Lung (tissue), 17 donors: ENCODE measurements at places on chromosomes 7 and 10. TPM values are rescaled to one million over a fixed set of nuclear protein-coding genes. Genes with fewer than 3 reads are reported as not detected.

The ZDHHC6 gene
- total RNA-seq = 25.8 TPM

The LIPK gene
- total RNA-seq = not detected

The STEAP2 gene
- 16.7 TPM for total RNA-seq

The NKX1-2 gene
- 0.06 TPM for total RNA-seq

The MOGAT3 gene
- total RNA-seq = not detected

The ADCY1 gene
- total RNA-seq = 1.8 TPM

The MKLN1 gene
- 42.7 TPM for total RNA-seq

The ABLIM1 gene
- total RNA-seq = 93.4 TPM

The RAB18 gene
- total RNA-seq = 84.5 TPM

The GSTO2 gene
- 13.5 TPM for total RNA-seq

The CALY gene
- not detected for total RNA-seq

The TMEM176B gene
- total RNA-seq = 39.2 TPM

The MORN4 gene
- 5.7 TPM for total RNA-seq

The NEUROD6 gene
- total RNA-seq = not detected

The PLAC9 gene
- total RNA-seq = 12.1 TPM

DNA sequence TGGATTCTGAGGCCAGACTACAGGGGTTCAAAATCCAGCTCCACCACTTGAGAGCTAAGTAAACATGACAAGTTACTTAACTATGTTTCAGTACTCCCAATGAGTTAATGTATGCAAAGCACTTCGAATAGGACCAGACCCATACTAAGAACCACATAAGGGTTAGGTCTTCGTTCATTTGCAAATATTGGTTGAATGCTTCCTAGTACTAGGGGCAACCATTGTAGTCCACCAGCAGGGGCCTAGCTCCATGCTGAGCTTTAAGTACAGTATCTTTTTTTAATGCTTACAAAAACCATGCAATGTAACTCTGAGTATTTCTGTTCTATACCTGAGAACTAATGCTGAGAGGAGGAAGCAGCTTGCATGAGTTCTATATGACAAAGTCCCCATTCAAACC lies 80.4 kb upstream of the PDE1C start:
- DNase-seq = no peak

DNA sequence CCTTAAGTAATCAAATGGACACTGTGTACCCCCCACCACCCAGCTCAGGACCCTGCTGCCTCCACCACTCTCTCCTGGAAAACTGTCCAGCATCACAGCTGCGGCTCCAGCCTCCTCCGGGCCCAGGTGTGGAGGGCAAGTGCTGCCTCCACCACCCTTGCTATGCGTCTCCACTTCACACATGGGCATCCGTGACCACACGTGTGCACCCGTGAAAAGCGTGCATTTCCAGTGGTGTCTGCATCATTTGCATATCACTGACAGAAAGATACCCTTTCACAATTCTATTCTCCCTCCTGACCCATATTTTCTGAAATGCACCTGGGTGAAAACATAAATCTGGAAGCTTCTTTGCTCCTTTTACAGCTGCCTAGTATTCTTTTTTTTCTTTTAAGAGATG lies 89.7 kb upstream of the PDGFA start:
- no peak for DNase-seq

DNA sequence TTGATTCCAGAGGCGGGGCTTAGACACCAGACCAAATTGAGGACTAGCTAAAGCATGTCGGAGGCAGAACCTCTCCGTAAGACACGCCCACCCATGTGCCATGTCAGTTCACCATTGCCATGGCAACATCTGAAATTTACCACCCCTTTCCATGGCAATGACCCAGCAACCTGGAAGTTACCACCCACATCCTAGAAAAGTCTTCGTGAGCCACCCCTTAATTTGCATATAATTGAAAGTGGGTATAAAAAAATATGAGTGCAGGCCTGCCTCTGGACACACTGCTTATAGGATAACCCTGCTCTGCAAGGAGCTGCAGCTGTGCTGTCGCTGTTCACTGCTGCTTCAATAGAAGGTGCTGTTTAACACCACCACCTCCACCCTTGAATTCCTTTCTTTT lies 28.0 kb downstream of the TMEM270 start:
- DNase-seq = no peak

DNA sequence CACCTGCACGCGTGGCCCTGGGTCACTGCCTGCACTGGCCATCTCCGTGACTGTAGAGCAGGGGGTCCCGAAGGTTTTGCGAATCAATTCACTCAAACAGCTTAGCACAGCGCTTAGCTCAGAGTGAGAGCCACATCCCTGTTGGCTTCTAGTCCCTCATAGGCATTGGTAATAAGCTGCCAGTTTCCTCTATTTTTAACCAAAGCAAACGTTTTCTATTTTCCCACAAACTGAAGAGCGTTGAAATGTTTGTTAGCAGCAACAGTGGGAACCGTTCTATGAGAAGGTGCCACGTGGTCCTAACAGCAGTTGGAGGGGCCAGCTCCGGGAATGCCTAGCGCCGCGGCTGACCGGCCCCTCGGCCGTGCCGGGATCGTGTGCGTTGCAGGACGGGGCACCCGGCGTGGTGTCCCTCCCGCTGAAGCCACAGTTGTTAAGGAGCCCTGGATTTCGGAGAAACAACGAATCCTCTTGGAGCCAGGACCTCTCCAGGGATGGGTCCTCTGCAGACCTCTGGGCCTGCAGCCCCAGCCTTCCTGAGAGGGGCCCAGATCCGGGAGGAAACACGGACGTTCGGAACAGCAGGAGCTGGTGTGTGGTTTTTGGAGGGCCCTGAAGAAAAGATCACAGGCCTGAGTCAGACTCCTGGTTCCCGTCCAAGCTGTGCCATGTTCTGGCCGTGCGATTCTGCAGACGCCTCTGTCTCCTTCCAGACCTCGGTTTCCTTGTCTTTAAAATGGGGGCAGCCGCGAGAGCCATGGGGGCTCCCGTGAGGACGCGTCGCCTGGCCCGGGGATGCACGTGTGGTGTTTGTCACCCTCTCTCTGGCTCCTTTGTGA lies 40.3 kb downstream of the FAM20C start:
- no peak for DNase-seq

GRCh38 chr10:75395932-75396630 lies 5.5 kb downstream of the ZNF503 start:
- no peak for DNase-seq

- DNase-seq = no peak
Observed at GRCh38 chr10:119316729-119317097, 109.3 kb downstream of the GRK5 start.

- DNase-seq = peak; percentile 63
Observed at GRCh38 chr7:39754326-39755120, 131.2 kb downstream of the RALA start.

DNA sequence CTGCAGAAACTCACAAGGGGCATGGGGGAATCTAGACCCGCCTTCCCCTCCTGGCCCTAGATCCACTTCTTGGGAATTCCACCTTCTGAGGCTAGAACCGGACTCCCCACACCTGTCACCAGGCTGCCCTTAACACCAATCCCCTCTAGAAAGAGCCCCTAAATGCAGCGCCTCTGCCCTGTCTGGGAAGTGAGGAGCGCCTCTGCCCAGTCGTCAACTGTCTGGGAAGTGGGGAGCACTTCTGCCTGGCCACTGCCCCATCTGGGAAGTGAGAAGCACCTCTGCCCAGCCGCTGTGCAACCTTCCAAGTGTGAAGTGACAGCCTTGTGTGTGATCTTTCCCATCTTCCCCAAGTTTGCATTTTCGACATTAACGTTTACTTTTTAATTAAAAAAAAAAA lies 8.8 kb downstream of the RCC1L start:
- no peak for DNase-seq

GRCh38 chr7:155732286-155732685 lies 80.0 kb downstream of the SHH start:
- no peak for DNase-seq

DNA sequence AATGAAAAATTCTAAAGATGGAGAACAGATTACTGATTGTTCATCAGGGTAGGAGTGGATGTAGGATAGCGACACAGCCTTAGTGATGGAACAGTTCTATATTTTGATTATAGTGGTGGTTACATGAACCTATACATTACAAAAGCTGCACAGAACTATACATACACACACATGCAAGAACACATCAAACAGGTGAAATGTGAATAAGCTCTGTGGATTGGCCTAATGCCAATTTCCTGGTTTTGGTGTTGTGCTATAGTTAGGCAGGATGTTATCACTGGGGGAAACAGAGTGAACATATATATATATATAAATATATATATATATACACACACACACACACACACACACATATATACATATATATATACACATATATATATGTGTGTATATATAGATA lies 76.4 kb upstream of the PIK3CG start:
- no peak for DNase-seq

GRCh38 chr7:107696330-107696946 lies 35.8 kb downstream of the SLC26A4 start:
- no peak for DNase-seq

GRCh38 chr7:105857009-105857952 lies 19.1 kb downstream of the ATXN7L1 start:
- no peak for DNase-seq

DNA sequence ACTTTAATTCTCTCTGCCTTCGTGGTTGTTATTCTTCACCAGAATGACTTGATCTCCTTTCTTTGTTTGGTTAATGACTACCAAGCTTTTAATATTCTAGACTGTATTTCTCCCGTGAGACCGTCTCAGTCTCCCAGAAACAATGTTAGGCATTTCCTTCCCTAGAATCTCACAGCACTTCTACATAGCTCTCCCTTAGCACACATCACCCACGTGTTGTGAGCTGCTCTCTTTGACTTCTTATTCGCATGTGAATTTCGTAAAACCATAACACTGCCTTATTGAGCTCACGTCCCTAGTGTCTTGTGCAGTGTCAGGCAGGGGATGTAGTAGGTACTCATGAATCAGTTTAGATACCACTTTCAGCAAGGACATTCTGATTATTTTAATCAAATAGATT lies 57.5 kb upstream of the MGAM2 start:
- DNase-seq = no peak

DNA sequence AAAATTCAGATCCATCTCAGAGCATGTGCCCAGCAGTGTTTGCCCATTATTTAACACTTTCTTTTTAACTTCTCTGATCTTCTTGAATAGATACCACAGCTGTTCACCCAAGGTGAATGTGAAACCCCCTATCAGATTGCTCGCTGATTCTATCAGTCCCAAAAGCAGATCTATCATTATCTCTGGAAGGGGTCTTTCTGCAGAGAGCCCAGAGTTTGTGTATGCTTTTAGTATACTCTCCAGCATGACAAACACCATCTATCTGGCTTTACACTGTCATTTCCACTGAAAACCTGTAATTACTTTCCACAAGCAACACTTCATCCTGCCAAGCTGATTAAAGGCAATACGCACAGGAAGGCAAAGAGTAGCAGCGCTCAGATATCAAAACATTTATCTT lies 168.2 kb downstream of the CACNA2D1 start:
- no peak for DNase-seq

GRCh38 chr7:134313543-134313942 lies 3.2 kb downstream of the SLC35B4 start:
- DNase-seq = no peak

DNA sequence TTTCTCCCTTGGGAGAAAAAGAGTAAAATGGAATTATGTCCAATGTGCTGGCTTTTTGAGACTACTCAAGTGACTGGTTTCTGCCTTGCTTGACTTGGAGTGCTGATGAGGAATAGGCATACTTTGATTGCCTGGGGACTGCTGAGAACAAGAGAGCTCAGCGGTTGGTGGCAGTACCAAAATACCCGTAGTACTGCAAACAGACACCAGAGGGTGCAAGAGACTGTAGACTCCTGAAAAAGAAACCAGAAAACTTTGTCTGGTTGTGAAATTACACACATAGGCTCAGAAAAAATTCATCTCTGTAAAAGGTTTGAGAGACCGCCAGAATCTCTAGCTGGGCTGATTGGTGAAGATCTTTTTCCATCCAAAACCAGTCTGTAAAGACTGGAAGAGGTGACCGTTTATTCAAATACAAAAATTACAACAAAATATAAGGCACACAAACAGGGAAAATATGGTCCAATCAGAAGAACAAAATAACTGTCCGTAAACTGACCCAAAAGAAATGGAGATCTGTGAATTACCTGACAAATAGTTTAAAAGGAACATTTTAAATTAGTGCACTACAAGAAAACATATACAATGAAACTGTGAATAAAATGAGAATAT lies 18.5 kb downstream of the BICC1 start:
- DNase-seq = peak; percentile 36

DNA sequence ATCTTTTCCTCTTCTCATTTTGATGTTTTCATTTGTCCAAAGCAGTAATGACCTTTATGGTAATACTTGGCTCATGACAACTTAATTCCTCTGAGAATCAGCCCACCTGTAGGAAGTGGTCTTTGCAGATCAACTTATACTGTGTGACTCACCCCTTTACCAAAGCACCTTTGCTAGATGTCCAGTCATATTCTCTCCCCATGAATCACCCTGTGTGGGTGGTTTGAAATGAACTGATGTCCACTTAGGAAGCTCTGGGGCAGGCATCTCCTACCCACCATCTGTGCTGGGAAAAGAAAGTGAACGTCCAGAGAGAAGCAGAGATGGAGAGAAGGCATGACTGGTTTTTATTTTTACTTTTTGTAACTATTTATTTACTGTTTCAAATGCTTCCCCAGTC lies 410.3 kb downstream of the KIF20B start:
- no peak for DNase-seq

GRCh38 chr10:109953766-109954165 lies 30.5 kb upstream of the XPNPEP1 start:
- no peak for DNase-seq

DNA sequence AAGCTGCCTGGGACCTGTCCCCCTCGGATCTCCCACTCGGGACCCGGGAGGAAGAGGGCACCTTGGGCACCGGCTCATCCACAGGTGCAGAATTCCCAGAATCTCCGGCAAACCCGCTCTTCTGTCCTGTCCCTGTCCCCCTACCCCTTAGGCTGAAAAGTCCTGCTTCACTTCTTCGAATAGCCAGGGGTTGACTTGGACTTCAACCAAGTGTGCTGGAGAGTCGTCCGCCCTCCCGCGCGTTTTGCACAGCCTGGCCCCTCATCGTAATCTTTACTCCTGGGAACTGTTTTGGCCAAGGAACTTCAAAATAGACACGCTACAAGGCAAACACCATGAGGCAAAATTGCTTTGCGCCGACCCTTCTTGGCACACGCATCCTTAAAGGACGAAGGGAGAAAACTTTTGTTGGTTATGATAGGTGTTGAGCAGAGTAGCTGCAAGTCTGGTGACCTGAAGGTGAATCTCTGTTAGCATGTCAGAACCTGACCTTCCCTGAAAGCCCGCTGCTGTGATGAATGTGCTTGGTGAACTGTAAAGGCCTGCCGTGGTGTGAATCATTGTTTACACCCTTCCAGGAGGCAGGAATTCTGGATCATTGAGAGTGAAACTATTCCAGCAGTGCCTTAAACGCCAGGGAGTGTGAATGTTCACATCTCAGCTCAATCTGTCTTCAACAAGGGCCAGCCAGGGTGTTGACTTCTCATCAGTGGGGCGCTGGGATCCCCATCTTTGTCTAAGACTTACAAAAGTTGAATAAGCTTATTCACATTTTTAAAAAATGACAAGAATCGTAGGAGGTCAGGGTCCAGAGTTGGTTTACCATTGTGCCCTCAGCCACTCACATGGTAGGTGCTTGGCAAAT lies 589 bp upstream of the RAPGEF5 start:
- no peak for DNase-seq
